NCI-H2081 treated with DMSO at 0.1 percent for 48 hours (cell line): ENCODE measurements at places on chromosomes 4 and X.

- DNase-seq = no peak
Observed at GRCh38 chr4:75030649-75031235, 97.8 kb downstream of the PARM1 start.

DNA sequence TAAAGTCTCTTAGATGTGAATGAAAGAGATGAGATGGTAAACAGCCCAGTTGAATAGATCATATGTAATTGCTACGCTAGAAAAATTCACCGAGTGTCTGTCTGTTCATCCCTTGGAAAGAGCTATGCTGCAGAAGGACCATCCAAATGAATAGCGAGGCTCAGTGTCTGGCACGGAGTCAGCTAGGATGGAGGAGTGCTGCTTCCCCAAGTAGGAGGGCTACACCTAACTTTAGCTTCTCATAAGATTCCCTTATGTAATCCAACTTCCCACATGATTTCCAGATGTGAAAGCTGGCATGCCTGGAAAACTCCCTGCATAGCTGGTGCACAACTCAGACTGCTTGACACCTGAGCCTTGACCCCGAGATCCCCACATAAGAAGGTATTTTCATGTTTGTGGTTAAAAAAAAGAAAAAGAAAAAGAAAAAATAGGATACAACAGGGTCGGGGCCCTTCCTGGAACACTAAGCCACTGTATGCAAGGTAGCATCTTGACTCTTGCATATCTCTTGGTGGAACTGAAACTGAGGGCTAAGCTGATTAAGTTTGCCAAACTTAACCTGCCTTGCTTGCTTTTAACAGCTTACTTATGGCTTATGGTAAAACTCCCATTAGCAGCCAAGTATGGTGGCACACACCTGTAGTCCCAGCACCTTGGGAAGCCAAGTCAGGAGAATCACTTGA is 82.3 kb downstream of the FREM3 start:
- no peak for DNase-seq

- no peak for DNase-seq
Observed at GRCh38 chrX:117959045-117959444, 157.6 kb downstream of the KLHL13 start.

- no peak for DNase-seq
Observed at GRCh38 chrX:106725931-106726330, 570 bp upstream of the RNF128 start.

DNA sequence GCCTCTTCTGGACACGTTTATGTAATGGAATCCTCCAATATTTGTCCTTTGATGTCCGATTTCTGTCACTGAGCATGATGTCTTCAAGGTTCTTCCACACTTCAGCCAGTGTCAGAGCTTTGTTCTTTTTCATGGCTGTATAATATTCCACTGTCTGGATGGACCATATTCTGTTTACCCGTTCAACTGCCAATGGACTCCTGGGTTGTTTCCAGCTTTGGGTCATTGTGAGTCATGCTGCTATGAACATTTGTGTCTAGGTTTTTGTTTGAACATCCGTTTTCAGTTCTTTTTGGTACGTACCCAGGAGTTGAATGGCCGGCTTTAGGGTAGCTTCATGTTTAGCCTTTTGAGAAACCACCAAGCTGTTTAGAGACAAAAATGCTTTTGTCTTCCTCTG is 93.2 kb downstream of the SHOX start:
- DNase-seq = no peak

- DNase-seq = no peak
Observed at GRCh38 chrX:124502599-124502998, 156.2 kb downstream of the SH2D1A start.

DNA sequence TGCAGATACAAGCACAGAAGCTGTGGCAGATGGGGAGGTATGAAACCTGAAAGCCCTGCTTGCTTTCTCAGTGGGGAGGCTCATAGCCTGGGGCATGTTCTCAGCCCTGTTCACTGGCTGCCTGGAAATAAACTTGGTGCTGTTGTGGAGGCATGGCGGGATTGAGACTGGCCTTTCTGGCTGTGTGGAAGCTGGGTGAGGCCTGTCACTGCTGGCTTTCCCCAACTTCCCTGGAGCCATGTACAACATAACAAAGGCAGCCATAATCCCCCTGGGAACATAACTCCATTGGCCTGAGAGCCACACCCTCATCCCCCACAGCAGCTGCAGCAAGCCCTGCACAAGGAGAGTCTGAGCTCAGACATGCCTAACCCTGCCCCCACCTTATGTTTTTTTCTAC is 237.7 kb upstream of the TLL1 start:
- peak; percentile 1 for DNase-seq
